ENCODE measurements at places on chromosomes 13 and 19.

- DNase-seq: no peak
Measured at GRCh38 chr13:96553796-96554195, 440.5 kb downstream of the OXGR1 start.

GRCh38 chr13:36981156-36981743, 17.9 kb downstream of the ALG5 start:
- peak; percentile 43 for DNase-seq

GRCh38 chr13:97108530-97108900, 113.6 kb upstream of the MBNL2 start:
- DNase-seq: no peak

GRCh38 chr19:3775374-3775711, 3.3 kb upstream of the RAX2 start:
- no peak for DNase-seq

DNA sequence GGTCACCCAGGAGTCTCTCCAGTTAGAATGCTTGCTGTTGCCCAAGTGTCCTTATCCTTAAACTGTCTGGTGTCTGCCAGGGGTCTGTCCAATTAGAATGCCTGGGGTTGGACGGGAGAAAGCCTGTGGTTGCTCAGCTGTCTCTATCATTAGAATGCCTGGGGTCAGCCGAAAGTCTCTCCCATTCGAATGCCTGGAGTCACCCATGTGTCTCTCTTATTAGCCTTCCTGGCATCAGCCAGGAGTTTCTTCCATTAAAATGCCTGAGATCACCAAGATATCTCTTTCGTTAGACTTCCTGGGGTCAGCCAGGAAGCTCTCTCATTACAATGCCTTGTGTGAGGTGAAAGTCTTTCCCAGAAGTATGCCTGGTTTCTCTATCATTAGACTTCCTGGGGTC, 1521.0 kb downstream of the UQCRFS1 start:
- no peak for DNase-seq

- DNase-seq: peak; percentile 67
Measured at GRCh38 chr19:49672131-49672919, 4.7 kb upstream of the PRMT1 start.

DNA sequence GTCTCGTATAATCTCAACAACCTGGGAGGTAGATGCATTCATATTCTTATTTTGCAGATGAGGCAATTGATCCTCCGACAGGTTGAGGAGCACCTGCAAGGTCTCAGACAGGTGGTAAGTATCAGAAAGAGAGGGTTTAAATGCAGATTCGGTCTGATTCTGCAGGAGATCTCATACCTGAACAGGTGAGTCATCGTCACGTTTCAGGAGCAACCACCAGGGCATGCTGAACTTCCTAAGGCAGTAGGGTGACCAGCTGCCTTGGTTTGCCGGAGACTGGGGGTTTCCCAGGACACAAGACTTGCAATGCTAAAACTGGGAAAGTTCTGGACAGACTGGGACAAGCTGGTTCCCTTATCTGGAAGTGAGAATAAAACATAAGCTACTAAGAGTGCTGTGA, 68.8 kb upstream of the TSHZ3 start:
- no peak for DNase-seq

GRCh38 chr13:110683203-110683883, 22.6 kb downstream of the CARS2 start:
- DNase-seq: no peak

DNA sequence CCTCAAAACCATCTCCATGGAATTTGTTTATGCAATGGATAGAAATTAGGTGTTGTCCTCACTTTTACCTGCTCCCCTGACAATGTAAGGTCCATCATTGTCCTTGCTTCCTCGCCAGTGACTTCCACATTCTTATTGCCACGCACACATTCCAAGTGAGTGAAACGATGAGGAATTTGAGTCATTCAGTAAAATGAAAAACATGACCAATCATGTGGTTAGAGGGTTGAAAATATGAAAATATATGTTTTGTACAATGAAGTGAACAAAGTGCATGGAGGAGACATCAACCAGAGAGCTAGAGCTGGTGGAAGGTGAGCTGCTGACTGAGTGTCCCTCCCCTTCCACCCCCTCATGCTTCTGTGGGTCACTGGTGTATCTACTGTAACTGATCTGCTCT, 91.7 kb downstream of the ATP8A2 start:
- no peak for DNase-seq

GRCh38 chr19:41929536-41930071, 1.4 kb upstream of the ERFL start:
- DNase-seq: no peak

- no peak for DNase-seq
Measured at GRCh38 chr13:69180034-69180433, 927.6 kb upstream of the ATXN8OS start.

DNA sequence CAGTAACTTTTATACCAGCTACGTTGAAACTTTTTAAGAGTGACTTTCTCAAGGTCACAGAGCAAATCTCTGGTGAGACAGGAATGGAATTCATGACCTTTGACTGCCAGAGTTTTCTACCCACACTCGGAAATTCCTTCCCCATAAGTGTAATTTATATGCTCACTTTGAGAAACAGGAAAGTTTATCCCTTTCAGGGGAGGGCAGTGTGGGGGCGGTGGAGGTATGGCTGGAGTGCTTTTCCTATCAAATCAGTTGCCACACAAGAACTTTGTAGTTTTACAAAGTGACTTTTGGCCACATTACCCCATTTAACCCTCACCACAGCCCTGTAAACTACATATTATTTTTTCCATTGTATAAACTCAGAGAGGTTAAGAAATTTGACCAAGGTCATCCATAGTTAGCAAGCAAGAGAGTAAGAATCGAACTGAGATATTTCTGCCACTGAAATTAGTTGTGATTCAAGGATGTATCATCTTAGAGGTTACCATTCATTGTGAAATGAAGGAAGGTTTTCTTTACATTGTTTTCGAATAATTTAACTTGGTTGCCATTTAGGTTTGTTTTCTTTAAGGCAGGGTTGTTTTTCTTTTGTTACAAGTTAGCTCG, 5.9 kb downstream of the KLF12 start:
- DNase-seq: no peak

DNA sequence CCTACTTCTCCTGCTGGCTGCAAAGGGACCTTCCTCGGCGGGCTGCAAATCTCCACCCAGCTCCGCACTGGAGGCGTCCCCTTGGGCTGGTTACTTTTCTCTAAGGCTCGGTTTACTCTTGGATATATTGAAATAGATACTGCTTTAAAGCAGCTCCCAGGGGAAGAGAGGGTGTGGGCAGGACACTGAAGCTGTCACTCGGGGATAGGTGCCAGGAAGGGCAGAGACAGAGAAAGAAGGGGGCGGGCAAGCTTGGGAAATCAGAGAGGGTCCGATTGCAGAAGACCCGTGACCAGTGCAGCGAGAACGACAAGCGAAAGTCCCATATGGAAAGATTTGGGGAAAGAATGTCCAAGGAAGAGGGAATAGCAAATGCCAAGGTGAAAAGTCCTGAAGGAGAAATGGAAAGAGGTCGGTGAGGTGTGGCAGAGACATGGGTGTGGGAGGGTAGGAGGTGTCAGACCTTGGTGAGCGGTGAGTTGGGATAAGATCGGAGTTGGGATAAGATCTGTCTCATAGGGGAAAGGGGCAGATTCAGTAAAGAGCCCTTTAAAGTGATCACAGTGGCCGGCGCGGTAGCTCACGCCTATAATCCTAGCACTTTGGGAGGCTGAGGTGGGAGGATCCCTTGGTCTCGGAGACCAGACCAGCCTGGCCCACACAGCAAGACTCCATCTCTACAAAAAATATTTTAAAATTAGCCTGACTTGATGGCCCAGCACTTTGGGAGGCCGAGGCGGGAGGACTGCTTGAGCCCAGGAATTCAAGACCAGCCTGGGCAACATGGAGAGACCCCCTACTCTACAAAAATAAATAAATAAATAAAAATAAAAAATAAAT, 618 bp downstream of the THSD8 start:
- DNase-seq: no peak

- DNase-seq: no peak
Measured at GRCh38 chr13:47100214-47100853, 203.5 kb upstream of the HTR2A start.

- no peak for DNase-seq
Measured at GRCh38 chr19:3672575-3672948, 27.7 kb downstream of the PIP5K1C start.

DNA sequence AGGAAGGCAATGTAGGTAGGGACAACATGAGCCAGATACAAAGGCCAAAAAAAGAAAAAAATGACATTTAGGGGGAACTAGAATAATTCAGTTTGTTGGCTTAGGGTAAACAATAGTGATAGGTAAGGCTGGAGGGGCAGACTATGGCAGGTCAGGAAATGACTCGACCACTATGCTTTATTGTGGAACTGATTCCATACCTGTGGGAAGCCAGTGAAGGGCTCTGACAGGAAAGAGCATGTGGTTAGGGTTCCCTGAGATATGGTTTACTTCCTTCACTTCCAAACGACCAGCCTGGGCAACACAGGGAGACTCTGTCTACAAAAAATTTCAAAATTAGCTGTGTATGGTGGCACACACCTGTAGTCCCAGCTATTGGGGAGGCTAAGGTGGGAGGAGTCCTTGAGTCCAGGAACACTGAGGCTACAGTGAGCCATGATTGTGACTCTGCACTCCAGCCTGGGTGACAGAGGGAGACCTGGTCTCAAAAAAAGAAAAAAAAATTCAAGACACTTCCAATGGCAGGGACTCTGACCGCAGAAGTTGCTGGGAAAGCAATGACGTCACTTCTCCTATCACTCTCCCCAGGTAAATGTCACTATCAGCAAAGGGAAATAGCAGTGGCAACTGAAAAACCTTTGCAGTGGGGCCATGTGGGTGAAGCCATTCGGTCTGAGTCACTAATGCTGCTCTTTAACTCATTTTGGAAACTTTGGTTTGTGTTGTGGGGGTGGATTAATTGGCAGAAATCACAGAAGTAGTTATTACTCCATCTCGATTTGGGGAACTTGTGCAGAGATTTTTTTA, 192.8 kb upstream of the TSC22D1 start:
- DNase-seq: no peak

GRCh38 chr13:99690426-99691174, 189.3 kb downstream of the TM9SF2 start:
- peak; percentile 54 for DNase-seq

DNA sequence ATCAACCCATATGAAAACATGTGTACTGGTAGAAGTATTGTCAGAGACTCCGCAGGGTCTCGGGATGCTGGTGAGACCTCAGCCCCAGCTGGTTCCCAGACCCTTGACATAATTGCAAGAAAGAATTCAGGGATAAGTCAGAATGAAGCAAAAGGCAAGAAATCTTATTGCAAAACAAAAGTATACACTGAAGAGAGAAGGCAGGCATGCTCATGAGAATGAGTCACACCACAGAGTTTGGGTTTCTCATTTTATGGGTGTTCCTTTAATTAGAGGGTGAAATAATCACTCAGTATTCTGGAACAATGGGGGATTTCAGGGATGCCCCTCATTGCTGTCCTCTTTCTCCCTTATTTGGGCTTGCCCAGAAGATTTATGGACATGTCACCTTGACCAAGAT, 1423.8 kb upstream of the MIR17HG start:
- DNase-seq: no peak

- DNase-seq: no peak
Measured at GRCh38 chr13:60335531-60335930, 61.5 kb upstream of the TDRD3 start.

DNA sequence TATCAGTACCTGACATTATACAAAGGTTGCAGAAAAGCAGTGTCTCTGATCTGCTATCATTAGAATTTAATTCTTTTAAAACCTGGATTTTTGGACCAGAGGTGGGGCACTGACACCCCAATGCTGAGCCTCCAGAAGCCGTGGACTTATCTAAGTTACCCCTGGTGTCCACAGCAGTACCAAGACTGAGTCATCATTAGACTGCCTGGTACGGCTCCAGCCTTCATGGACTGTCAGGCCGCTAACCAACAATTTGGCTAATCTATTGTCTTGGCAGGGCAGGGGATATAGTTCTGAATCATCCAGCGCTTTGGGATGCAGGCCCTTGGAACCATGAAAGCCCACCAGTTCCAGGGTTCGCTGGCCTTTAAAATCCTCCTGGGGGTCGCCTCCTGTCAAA, 78.3 kb downstream of the TSHZ3 start:
- no peak for DNase-seq

- no peak for DNase-seq
Measured at GRCh38 chr13:39406688-39407087, 196.3 kb downstream of the LHFPL6 start.

GRCh38 chr19:3979674-3980352, 5.5 kb downstream of the EEF2 start:
- no peak for DNase-seq

DNA sequence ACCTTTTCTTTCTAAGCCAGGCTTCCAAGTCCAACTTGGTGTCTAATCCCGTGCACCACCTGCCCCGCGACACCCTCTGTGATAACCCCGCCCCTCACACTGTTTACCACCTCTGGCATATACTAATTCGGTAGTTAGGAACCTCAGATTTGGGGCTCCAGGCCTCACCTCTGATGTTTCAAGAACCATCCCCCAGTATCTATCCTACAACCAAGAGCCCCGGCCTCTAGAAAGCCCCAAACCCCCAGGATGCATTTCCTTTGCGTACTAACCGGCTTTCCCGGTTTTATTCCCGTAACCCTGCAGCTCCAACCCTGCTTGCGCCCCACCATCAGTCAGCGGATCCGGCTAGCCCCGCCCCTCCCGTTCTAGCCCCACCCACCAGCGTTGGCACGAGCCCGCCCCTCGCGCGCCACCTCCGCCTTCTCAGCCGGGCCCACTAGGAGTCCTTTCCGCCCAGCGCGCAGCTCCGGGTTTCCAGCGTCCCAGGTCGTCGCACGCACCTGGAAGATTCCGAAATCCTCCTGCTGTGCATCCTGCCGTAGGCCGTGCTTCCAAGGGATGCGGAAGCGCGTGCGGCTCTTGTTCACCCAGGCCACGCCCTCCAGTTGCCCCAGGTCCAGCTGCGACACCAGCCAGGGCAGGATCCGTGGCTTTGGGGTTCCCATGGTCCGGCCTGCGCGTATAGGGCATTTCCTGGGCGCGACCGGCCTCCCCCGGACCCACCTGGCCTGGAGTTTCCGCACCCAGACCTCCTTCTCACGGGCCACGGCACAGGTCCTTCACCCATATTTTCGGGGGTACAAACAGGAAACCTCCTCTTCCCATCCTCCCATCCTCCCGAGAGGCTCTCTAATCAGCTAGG, 1.3 kb downstream of the IRF3 start:
- peak; percentile 93 for DNase-seq

DNA sequence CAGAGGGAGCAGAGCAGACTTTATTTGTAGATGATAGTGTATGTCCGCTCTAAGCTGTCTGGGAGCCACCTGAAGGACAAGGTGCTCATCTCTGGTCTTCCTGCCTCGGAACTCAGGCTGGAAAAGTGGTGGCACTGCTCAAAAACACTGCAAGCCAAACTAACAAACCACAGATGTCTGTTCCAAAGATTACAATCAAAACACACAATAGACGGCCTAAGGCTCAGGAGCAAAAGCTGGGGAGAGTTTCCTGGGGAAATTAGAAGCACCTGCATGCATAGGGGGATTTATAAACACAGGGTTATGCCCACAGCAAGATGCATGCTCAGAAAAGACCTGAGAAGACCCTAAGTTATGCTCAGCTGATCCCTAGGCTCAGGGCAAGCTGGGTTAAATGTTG, 9.4 kb upstream of the EVI5L start:
- DNase-seq: no peak

Measured in NCI-H2081 (cell line).